AG10803 (cell line): ENCODE measurements at places on chromosomes 11 and 22.

DNA sequence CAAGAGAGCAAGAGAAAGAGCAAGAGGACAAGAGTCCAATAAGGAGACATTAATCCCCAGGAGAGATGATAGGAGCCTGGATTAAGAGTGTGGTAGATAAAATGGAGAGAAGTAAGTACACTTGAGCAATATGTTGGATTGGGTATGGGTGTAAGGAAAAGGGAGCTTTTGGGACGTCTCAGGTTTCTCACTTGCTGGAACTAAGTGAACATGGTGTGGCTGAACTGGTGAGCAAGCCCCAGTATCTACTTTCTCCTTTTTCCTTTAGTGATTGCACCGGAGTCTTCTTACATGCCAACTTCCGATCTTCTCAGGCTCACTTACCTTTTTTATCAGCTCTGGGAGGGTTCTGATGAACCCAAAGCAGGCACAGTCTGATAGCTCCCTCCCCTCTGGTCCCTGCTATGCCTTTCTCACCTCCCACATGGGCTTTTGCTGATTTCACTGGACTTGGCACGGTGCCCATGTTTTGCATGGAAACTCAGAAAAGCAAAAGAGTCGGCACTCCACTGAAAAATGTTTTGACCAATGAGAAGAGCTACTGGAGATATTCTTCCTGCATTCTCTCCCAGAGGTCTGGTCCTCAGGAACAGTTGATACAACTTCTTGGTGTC lies 14.5 kb upstream of the APLNR start:
- DNase-seq, result peak; percentile 30

- peak; percentile 100 for DNase-seq
Measured at GRCh38 chr11:122186439-122187080, 70.5 kb upstream of the BLID start.

DNA sequence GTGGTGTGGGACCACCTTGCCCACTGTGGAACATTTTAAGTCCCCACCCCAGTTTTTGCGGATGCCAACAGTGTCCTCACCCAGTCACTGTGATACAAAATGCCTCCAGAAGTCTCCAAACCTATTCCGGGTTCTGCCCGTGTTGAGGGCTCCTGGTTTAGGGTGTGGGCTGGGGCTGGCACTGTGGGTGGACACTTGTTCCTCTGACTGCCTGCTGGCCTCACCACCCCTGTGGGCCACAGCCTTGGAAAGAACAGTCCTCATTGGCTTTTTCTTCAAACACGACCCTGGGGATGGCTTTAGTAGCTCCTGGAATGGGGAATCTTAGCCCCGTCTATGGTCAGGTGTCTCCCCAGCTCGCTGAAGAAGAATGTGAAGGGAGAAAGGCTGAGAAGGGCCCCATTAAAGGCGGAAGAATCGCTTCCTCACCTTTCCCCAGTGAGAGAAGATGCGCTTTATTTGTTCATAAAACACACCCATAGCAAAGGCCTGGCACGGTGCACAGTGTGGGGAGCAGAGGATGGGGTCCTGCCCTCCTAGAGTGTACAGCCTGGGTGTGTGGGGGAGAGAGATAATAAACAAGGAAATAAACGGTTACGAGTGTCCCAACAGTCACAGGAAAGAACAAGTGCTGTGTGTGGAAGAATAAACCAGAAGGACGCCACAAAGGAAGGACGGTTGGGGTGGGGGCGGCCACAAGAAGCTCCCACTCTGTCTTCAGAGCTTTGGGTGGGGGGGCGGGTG lies 91.6 kb upstream of the SLC22A12 start:
- DNase-seq, result no peak

DNA sequence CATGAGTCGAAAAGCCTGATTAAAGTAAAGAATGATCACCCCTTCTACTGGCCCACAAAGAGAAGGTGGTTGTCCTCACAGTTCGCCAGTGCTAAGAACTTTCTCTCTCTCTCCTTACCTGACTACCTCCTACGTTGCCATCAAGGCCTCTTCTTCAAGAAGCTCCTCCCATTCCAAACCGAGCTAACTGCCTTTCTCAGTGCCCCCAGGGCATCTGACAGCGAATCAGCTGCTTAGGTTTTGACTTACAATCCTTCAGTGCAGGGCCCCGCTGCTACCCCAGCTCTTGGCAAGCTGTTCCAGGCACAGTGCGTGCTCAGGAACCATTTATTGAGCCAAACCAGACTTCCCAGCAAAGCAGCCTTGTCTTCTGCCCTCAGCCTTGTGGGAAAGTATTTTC lies 5.8 kb downstream of the VSTM5 start:
- no peak for DNase-seq

DNA sequence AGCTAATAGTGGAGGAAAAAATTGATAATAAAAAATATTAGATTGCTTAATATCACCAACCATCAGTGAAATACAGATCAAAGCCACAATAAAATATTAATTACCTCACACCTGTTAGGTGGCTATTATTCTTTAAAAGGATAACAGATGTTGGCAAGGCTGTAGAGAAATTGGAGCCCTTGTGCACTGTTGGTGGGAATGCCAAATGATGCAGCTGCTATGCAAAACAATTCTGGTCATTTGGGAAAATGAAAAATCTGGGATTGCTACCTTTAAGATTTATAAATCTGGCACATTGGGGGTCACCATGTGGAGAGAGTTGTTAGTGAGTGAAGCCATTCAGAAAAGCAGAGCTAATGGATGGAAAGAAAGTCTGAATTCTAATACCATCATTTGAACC lies 143.4 kb downstream of the FCHSD2 start:
- no peak for DNase-seq

DNA sequence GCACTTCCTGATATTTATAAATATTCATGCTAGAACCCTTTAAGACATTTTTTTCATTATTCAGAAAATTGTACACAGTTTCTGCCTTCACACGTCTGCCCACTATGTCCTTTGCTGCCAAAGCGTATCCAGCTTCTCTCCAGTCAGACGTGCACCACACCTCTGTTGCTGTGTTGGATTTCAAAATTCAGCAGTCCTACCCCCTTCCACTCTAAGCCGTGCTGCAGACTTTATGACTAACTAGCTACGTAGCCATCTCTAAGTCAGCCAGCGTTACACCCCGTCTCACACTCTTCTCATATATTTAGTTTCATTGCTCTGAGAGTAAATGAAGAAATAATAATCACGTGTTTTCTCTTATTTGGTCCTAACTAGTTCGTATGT lies 28.2 kb upstream of the OPCML start:
- no peak for DNase-seq

DNA sequence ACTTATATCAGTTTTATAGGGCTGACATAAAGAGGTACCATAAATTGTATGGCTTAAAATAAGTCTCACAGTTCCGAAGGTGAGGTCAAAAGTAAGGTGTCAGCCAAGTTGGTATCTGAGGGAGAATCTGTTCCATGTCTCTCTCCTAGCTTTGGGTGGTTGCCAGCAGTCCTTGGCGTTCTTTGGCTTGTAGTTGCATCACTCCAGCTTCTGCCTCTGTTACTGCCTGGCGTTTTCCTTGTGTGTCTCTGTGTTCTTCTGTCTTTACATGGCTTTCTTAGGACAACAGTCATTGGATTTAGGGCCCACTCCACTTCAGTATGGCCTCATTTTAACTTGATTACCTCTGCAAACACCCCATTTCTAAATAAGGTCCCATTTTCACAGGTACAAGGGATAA lies 16.7 kb downstream of the MMP7 start:
- DNase-seq, result peak; percentile 51

DNA sequence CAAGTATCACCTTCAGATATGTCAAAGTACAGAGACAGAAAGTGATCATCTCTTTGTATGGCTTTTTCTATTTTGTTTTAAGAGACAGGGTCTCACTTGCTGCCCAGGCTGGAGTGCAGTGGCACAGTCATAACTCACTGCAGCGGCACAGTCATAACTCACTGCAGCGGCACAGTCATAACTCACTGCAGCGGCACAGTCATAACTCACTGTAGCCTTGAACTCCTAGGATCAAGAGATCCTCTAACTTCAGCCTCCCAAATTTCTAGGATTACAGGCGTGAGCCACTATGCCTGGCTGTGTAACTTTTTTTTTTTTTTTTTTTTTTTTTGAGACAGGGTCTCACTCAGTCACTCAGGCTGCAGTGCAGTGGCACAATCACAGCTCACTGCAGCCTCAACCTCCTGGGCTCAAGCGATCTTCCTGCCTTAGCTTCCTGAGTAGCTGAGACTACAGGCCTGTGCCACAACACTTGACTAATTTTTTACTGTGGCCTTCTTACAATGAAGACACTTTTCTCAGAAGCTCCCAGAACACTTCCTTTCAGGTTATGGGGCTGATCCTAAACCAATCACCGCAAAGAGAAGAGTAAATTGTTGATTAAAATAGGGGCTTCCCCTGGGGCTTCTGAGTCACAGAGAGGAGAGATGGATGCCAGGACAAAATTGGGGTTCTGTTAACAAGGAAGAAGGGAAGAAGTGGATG lies 9.0 kb upstream of the HIKESHI start:
- DNase-seq, result no peak

- no peak for DNase-seq
Measured at GRCh38 chr11:12179019-12179418, 68.6 kb downstream of the MICAL2 start.

DNA sequence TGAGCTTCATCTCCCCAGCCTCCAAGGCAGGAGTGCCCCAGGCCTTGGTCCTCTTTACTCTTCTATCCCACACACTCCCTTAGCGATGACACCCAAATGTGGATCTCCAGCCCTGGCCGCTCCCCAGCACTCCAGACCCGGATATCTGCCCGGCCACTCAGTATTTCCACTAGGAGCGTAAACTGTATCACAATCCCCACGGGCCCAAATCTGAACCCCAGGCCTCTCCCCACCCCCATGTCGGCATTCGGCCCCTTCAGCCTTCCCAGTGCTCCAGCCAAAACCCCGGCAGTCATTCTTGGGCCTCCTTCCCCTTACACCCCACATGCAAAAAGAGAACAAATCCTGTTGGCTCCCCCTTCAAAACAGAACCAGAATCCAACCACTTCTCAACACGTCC lies 20.8 kb downstream of the WNT11 start:
- no peak for DNase-seq

DNA sequence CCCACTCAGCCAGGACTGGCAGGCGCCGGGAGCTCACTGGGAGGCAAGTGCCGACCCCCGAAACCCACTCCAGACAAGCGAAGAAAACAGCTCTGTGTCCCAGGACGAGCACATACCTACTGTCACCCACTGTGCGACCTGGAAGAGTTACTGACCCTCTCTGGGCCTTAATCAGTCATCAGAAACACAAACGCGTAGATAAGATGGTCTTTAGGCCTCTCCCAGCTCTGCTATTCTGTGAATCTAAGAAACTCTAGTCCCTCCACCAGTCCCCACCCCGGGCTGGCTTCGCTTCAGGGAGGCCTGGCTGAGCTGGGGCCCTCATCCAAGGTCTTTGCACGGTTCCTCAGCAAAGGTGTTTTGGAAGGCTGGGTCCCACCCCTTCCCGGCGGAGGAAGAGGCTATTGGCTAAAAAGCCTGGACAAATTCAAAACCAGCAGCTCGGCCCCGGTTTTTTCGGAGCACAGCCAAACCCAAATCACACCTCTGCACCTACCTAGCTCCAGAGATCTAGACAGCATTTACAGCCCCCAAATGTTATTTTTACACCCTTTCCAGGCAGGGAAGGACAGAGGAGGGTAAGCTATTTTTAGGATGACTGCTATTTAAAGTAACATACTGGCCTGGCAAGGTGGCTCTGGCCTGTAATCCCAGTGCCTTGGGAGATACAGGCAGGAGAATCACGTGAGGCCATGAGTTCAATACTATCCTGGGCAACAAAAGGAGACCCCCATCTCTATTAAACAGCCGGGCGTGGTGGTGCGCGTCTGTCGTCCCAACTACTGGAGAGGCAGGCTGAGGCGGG lies 13.2 kb upstream of the HDHD5 start:
- DNase-seq, result no peak

DNA sequence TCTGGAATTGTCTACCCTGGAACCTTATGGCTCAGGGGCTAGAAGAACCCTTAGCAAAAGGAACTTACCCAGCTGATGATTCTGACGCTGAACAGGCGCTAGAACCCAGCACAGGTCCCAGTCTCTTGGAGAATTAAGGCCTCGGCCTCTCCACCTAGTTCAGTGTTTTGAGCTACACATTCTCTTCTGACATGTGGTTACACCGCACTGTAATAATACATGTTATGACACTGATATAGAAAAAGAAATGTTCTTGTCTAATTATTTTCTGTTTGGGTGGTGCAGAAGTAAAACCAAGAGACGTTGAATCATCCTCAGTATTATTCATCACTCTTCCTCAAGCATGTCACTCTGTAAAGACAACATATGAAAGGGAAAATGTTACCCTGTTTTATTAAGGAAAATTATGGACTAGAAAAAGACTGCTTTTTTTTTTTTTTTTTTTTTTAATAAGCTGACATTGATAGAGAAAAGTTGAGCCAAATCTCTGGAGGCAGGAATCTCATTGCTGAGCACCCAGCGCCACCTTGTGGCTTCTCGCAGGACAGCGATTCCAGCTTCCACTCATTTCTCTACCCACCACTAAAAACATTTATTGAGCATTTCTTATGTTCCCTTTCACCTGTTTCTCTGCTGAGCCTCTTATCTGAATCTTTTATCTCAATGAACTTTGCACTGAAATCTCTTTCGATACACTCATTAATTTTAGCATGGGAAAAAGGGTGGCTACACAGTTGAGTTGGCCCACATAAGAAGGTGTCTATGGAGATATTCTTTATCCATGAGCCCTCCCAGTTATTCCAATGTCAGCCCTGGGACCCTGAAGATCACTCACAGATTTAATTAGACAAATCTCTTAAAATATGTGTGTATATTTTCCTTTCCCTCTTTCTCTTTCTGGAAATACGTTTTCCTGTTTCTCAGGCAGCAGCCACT lies 12.6 kb upstream of the APLNR start:
- peak; percentile 53 for DNase-seq

DNA sequence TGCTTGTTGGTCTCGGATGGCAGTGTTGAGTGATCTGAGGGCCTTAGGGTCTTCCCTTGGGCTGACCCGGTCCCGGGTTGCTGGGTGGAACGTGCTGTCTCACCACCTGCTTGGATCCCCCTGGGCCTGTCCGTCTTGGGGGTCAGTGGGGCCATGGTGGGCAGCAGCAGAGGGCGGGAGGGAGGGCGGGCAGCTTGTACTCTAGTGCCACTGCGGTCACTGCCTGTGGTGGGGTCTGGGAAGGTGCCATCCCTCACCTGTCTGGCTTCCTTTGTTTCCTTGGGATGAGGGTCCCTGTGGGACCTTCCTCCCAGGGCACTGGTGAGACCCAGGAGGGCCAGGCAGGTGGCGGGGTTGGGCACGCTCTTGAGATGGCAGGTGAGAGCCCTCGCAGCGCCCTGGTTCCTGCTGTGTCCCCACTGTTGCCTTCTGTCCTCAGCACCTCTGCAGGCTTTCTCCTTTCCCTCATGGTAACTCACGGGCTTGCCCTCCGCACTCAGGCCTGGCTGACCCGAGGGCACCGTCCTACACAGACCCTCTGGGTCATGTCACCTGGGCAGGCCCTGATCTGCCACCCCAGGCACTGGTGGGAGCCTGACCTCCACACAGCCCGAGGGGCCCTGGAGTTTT lies 34.2 kb downstream of the TBC1D22A start:
- DNase-seq, result no peak

DNA sequence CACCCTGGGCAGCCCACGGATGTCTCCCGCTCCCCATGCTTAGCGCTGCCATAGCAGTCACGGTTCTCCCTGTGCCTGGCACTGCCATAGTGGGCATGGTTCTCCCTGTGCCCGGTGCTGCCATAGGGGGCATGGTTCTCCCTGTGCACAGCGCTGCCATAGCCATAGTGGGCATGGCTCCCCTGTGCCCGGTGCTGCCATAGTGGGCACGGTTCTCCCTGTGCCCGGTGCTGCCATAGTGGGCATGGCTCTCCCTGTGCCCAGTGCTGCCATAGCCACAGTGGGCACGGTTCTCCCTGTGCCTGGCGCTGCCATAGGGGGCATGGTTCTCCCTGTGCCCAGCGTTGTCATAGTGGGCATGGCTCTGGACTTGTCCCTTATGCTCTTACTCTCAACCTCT lies 19.9 kb upstream of the ARAP1 start:
- no peak for DNase-seq
